ENCODE measurements at places on chromosomes 2 and 18. TPM values are rescaled to one million over a fixed set of nuclear protein-coding genes. Genes with fewer than 3 reads are reported as not detected.

Gene ALLC
- not detected for total RNA-seq

Gene SLC9A4
- total RNA-seq, result not detected

Gene GREB1L
- total RNA-seq, result 66.2 TPM

Gene ABCG8
- 0.27 TPM for total RNA-seq

Gene CABYR
- total RNA-seq, result 21.6 TPM
